ENCODE measurements at places on chromosomes 1 and 21.
A peak's percentile ranks its signal among the peaks of the same experiment; 100 is the strongest.

- DNase-seq: peak; percentile 40
These were observed 107.5 kb downstream of the SPAG17 start for GRCh38 chr1:118077331-118078045.

- no peak for DNase-seq
These were observed 681 bp downstream of the B4GALT2 start for GRCh38 chr1:43979528-43980254.

GRCh38 chr1:167084757-167085156 lies 5.4 kb downstream of the GPA33 start:
- no peak for DNase-seq

- DNase-seq: peak; percentile 35
These were observed 11.2 kb downstream of the TNFRSF1B start for GRCh38 chr1:12177999-12178441.

DNA sequence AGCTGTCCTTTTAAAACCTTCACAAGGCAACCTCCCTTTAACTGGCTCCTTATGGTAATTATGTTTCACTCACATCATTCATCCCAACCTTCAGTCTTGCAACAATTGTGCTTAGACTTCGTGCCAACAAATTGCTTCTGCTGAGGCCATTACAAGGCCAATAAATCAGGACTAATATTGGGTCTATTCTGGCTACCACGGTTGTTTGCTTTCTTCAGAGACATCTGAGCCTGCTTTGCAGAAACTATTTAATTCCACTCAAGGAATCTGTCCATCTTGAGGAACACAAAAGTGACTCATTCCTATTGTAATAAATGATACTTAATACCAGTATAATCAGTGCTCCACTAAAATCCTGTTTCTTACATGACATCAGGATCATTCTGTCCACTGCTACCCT lies 2.6 kb upstream of the GSTM4 start:
- DNase-seq: no peak

DNA sequence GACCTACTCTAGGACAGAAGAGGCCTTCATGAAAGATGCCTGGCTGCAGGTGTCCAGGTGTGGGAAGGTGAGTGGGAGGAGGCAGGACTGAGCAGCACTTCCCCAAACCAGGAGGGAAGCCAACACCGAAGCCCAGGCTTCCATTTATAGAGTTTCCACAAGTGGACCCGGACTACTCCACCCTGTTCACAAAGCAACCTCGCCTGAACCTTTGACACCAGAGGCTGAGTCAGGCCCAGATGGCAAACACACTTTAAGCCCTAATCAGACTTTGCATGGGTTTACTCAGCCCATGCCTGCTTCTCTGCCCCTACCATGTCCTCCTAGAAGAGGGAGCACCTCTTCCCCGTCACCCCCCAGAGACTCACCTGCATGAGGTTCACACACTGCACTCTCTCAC lies 14.0 kb downstream of the PRR9 start:
- no peak for DNase-seq

DNA sequence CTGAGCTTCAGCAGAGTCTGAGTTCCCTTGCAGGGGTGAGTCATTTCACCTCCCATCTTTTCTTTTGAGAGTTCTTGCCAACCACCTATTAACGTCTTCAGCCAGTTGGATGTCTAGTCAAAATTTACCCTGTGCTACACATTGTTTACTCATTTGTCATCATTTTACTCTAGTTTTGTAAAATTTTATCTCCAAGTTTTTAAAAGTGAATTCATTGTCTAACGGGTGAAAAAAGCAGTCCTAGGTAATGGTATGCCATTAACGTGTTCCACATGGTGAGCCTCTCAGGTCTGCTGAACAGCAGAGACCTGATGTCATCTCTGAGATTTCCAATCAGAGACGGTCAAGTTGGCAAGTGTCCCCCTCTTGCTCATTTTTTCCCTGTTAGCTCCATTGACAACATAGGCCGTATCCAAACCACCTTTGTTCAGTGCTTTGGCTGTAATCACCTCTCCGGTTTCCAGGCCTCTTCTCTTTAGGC lies 85.4 kb downstream of the TBX15 start:
- no peak for DNase-seq

GRCh38 chr1:62356257-62356835 lies 37.1 kb upstream of the KANK4 start:
- peak; percentile 19 for DNase-seq

DNA sequence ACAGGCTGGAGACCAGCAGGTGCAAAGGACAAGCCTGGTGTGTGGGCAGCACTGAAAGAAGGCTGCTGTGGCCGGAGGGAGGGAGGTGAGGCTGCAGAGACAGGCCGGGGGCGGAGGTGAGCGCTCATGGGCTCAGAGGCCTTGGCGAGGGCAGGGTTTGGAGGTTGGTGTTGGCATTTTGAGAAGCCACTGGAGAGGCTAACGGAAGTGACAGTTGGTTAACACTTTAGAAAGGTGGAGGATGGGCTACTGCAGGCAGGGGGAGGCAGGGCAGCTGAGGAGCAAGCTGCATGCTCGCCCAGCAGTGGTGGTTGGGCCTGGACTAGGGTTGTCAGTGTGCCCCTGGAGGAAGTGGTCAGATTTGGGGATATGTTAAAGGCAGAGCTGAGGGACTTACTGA lies 37.5 kb downstream of the QSOX1 start:
- DNase-seq: no peak

DNA sequence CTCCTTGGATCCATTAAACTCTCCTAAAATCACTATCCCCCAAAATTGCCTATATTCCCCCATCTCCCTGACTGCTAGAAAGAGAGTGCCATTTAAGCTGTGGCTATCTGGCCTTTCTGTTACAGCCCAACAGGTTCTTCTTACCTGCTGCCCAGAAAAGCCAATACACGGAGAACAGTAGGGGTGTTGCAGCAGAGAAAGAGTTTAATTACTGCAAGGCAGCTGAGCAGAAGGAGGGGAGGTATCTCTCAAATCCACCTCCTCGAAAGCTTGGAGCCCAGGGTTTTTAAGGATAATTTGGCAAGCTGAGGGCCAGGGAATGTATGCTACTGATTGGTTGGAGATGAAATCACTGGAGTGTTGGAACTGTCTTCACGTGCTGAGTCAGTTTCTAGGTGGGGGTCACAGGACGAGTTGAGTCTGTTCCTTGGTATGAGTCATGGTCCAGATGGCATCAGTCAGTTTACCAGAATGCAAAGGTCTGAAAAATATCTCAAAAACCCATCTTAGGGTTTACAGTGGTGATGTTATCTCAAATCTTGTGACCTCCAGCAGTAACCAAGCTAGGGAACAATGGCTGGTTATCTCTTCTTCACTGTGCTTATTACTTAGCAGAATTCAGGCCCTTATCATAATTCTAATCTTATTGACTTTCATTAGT lies 89.8 kb downstream of the SMYD3 start:
- no peak for DNase-seq

GRCh38 chr1:24316645-24317044 lies 2.5 kb upstream of the GRHL3 start:
- DNase-seq: no peak

DNA sequence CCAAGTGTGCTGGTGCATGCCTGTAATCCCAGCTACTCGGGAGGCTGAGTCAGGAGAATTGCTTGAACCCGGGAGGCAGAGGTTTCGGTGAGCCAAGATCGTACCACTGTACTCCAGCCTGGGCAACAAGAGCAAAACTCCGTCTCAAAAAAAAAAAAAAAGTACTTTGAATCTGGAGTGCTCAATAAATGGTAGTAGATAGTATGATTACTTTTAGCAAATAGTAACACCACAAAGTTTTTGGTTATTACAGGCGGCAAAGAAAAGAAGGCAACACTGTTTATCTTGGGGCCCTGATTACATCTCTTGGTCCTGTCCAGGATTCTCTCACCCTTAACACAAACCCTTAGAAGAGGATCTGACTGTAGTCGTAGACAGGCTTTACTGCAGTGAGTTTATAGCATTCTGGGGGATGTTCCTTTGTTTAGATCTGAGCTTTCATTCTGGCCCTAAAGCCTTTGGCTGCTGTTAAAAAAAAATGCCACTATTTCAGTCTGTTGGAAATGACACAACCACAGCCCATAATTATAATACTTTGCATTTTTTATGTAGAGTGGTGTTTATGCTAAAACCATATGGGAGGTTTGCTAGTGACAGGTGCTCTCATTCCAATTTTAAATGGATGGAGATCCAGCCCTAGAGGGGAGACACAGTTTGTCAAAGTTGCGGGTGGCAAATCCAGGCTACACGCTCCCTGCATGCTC lies 79.7 kb upstream of the SLC2A1 start:
- no peak for DNase-seq

DNA sequence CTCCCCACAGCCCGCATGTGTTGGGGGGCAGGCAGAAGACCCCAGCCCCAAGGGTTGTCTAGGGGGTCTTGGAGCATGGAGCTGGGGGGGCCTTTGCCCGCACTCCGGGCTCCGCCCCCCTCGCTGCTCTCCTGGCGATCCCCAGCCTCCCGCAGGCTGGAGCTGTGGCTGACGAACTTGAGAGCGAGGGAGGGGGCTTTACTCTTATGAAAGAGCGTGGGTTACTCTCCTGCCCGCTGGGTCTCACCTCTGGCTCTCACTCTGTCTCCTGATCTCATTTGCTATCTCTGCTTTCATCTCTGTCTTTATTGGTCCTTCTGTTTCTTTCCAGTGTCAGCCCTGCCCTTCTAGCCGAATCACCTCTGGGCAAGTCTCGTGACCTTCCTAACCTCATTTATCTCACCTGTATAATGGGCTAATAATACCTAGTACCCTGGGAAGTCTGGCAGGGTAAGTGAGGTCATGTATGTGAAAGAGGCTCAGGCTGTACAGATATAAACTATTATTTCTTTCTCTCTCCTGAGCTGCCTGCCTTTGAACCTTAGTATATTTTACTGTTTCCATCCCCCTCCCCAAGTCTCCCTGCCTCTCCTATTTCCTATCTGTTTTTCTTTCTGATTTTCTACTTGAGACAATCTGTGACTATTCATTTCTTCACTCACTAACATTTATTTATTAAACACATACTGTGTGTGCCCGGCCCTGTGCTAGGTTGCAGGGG lies 731 bp downstream of the EFNA4 start:
- no peak for DNase-seq

GRCh38 chr1:36775716-36776115 lies 258.6 kb downstream of the GRIK3 start:
- DNase-seq: no peak

DNA sequence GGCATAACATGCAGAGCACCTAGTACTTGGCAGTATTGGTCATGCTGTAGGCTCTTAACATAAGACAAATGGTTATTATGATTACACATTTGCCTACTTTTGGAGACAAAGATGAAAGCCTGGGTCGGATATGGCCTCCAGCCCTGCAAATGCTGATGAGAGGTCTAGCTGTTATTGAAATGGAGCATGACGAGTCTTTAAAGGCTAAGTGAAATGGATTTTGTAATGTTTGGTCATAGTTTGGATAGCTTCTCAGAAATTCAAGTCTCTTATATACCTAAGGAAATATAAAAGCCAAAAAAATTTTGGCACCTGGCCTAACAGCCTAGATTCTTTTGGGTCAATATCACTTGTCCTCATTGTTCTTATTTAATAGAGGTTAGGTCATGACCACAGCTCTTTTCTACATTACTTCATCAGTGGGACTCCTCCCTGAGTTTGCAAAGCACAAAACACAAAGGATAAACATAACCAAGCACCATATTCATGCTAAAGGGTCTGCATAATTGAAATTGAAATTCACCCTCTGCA lies 69.2 kb upstream of the WLS start:
- no peak for DNase-seq

- peak; percentile 56 for DNase-seq
These were observed 514.4 kb upstream of the B3GALT2 start for GRCh38 chr1:193700710-193701355.

GRCh38 chr1:101363891-101364318 lies 127.1 kb downstream of the S1PR1 start:
- DNase-seq: no peak

- DNase-seq: no peak
These were observed 6.4 kb upstream of the SDC3 start for GRCh38 chr1:30914931-30915330.

GRCh38 chr1:50490640-50491039 lies 67.4 kb upstream of the DMRTA2 start:
- DNase-seq: no peak

DNA sequence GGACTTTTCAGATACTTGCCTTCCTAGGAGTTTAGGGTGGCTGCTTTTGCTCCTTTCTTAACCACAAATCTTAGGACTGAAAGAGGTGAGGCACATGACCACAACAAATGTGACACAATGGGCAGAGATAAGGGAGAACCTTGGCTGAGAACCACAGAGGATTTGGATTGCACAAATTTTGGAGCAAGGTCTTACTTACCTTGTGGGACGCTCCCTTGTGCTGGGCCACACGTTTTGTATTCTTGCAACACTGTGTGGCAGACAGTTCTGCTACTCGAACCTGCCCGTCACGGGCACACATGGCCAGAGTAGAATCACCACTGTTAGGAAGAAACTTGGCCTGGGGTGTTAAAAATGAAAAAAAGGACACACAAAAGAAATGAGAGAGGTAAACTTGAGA lies 23.9 kb downstream of the DCAF8 start:
- no peak for DNase-seq

- no peak for DNase-seq
These were observed 5.8 kb upstream of the TGFB2 start for GRCh38 chr1:218339267-218339831.

DNA sequence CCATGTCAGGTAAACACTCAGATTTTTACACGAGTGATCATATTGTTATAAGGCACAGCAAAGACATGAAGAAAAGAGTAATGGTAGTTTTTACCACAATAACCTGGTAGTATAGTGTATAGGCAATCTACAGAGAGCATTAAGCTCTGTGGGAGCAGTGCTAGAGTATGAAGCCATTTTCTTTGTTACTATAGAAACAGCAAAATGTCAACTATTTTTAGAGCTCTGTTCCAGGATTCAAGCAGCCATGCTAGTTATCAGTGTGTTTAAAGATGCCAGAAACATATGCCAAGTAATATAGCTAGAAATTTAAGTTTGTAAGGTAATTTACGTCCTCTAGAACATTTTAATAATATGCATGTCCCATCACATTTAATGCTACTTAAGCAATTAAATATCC lies 77.6 kb upstream of the RGS18 start:
- no peak for DNase-seq

- DNase-seq: no peak
These were observed 1.2 kb downstream of the SDHB start for GRCh38 chr1:17052641-17053040.

DNA sequence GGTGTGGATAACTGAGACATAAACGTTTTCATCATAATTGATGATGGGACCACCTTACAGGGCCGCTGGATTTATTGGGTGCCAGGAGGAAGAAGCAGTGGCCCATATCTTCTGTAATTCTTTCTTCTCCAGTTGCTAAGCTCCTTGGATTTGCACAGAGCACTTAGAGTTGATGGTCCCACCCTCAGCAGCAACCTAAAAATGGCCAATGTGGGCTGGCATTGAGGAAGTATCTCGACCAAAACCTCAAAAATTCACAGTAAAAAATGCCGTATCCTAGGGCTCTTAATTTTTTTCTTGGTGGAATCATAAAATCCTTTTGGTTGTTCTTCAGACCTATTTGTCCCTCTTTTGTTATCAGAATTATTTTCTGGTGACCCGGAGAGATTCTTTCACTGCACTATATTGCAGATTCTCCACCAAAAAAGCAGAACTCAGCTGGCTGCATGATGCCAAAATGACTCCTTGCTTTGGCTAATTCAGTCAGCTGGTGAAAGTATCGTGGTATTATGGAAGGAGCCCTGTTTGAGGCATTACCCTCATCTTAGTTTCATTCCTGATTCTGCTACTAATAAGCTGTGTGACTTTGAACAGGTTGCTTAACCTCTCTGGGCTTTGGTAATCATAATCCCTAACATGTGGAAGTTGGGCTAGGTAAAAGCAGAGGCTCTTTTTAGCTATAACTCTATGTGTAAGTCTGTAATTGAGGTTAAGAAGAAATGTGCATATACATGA lies 27.6 kb downstream of the KIRREL1 start:
- DNase-seq: no peak
